ENCODE measurements at places on chromosomes 2 and 18.

- DNase-seq, result no peak
Measured at GRCh38 chr18:33195795-33196194, 244.7 kb downstream of the CCDC178 start.

DNA sequence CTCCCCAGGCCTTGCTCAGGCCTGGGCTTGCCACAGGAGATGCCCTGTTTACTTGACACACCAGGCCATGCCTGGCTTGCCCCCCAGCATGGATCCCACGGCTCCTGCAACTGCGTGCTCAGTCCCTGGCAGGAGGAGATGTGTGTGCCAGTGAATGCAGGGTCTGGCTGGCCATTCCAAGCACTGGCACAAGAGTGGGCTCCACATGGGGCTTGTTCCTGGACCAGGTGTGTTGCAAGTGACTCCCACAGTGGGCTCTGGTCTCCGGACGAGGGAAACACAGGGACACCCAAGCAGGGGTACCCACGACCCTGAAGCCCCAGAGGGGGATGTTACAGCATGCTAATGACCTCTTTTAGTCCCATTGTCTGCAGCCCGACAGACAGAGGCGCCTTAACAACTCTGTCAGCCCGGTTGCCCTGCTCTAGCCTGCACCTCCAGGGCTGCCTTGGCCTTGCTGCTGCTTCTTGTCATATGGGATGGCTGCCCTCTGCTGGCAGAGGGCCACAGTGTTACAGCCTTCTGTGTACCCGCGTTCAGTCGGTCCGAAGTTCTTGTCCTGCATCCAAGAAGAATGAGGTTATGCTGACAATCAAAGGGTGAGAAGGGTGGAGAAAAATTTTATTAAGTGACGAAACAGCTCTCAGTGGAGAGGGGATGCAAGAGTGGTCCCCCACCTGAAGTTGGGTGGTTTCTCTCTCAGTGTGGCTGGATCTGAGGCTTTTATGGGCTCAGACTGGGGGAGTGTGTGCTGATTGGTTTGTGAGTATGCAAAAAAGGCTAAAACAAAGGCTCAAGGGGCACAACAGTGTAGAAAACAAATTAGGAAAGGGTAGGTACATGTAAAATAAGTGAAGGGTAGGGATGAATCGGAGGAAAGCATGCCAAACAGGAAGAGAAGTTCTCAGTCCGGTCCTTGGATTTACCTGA is 180.4 kb downstream of the MBD5 start:
- no peak for DNase-seq

- DNase-seq, result no peak
Measured at GRCh38 chr2:236766850-236767249, 197.2 kb downstream of the ACKR3 start.

- DNase-seq, result no peak
Measured at GRCh38 chr2:139160836-139161235, 380.6 kb upstream of the NXPH2 start.

- DNase-seq, result no peak
Measured at GRCh38 chr2:28695245-28695647, 56.4 kb upstream of the PPP1CB start.
